ENCODE measurements at places on chromosomes 16 and 17.

GRCh38 chr16:9318764-9319163, 227.3 kb downstream of the HAPSTR1 start:
- no peak for DNase-seq

- DNase-seq = no peak
Measured at GRCh38 chr16:6682142-6682811, 650.4 kb upstream of the RBFOX1 start.

- DNase-seq = no peak
Measured at GRCh38 chr17:19940722-19941464, 36.7 kb downstream of the AKAP10 start.

DNA sequence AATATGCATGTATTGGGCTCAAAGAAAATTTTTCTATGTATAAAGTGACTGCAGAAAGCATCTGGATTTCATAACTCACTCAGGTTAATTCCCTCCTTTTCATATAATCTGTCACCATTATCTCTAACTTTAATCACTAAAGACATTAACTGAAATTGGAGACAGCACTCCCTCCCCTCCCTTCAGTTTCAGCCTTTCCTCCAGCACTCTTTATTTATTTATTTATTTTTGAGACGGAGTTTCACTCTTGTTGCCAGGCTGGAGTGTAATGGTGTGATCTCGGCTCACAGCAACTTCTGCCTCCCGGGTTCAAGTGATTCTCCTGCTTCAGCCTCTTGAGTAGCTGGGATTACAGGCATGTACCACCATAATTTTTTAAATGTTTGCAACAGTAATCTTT, 43.1 kb downstream of the CDH8 start:
- DNase-seq = no peak

DNA sequence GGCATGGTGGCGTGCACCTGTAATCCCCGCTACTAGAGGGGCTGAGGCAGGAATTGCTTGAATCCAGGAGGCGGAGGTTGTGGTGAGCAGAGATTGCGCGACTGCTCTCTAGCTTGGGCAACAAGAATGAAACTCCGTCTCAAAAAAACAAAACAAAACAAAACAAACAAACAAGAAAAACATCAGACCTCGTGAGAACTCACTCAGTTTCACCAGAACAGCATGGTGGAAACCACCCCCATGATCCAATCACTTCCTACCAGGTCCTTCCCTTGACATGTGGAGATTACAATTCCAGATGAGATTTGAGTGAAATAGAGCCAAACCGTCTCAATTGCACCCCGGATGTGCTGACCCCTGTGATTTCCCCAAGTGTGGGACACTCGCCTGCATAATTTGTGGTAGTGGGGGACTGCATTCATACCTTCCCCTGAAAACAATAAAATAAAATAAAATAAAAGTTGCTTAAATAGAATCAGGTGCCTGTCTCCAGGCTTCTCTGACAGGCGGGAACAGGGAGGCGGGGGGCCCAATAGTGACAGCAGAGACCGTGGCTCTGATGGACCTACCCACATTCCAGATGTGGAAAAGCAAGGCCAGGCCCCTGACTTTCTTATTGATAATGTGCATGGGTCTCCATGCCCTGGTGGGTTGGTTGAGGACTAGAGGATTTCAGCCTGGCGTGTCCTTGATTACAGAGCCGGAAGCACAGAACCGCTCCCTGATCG, 13.1 kb downstream of the ZSCAN10 start:
- no peak for DNase-seq
